Brain microvascular endothelial cell (primary cell): ENCODE measurements at places on chromosomes 5 and 9.

- peak; percentile 42 for DNase-seq
Measured at GRCh38 chr5:173868096-173868880, 19.9 kb upstream of the CPEB4 start.

- DNase-seq = no peak
Measured at GRCh38 chr5:142432961-142433360, 108.1 kb upstream of the SPRY4 start.

DNA sequence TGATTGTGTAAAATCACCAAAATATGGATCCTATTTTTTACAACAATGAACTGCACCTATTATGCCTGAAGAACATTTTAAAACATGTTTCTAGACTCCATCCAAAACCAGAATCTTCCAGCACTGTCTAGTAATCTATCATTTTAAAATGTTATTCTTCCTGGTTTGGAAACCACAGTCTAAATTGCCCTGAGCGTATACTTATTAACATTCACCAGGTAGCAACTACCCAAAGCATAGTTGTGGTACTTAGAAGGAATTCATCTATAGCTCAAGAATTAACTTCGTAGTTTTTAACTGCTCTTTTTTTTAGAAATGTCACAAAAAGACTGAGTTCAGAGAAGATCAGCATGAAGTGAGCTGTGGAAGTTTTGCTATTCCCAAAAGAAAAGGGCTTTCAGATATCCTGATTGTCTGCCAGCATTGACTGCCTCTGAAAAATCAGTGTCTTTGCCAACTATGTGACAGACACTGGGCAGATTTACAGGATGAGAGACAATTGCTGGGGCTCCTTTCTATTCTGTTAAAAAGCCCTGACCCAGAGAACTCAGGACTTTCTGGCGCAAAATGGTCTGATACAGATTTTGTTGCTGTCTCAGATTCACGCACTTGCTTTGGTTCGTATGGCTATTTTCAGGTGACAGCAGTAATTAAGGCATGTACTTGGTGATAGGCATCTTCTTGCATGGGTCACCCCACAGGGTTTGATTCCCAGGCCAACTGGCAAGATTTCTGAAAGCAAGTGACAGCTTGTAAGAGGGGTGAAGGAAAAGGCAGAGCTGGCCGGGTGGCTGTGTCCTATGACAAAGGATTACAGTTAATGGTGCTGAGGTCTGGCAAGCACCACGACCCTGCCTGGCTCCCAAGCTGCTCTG is 152.5 kb upstream of the RAI14 start:
- DNase-seq = no peak

DNA sequence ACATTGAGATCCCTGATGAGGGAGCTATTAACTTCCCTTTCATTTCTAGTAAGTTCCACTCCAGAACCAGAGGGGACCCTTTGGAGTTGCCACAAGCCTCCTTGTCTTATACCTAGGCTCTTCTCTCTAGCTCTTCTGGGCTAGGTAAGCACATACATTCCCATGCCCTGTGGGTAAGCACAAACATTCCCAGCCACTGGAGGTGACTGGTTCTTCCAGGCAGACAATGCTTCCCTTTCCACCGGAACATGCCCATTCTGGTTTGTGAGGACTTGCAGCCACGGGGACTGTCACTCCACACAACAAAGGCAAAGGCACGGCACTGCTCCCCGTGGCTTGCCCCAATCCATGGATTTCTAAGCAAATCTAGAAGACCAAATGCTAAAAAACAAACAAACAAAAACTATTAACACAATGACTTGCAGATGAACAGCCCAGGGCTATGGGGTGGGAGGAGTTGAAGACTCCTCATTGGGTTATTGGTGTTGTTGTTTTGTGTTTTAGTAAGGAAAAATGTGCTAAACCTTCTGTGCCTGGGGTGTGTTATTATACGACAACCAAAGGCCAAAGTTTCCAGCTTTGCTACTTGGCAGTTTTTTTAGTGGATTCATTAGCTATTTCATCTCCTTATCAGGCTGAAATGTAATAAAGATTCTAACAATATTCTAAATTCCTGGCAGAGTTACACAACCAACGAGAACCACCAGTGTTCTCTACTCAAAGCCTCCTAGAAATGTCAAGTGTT is 276.2 kb downstream of the SYK start:
- no peak for DNase-seq

DNA sequence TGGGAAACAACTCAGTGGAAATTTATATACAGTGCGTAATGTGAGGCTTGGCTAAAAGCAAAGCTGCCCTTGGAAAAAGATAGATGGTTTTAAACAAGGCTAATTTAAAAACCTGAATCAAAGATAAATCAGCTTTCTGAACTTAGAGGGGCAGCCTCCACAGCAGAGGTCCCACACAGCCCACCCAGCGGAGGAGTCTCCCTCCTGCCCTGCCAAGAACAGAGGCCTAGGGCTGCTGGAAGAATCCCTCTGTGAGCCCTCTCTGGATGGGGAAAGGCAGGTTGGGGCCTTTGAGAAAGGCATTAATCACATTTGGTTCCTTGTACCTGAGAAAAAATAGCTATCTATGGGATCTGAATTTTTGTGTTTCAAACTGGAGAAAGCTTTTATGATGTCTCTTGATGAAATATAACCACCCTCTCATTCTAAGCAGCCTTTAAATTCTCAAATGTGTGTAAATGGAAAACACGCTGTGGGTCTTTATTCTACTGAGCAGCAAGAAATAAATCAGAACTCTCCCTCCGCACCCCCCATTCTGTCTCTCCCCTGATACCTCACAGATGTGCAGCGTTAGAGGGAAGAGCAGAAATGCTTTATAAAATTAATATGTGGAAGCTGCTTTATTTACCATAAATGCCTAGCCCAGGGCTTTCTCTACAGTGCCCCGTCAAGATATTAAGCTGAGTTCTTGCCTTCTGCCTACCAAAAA is 329.2 kb downstream of the EFNA5 start:
- no peak for DNase-seq

DNA sequence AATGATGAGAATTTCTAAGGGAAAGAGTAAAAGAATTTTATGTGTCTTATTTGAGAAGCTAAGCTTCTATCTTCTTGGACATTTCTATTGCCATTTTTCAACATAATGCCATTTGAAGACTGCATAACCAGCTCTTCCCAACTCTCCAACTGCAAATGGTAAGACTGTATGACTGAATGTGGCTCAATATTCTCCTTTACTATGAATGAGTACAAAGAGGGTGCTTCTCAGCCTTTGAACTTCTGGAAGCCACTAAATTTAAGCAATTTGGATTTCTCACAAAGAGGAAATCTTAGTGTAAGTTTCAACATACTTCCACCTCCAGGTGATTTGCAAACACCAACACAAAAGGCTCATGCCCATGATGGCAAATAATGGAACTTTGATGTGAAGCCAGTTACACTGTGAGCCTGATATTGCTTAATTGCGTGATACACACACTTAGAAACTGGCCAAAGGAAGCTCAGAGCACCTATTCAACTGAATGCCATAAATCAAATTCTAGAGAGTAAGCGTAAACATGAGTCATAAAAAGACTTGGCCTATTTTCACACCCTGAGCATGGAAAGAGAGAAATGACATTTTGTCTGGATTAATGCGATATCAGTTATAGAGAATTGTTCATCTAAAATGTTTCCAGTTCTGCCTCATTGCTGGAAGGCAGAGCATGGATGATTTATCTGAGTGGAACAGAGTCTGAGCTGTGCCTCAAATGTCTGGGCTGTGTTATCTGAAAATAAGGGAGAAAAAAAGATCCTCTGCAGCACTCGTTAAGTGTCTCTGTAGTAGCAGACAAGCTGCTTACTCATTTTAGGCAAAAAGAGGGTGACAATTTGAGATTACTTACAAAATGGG is 145.3 kb downstream of the PLK2 start:
- no peak for DNase-seq

- peak; percentile 58 for DNase-seq
Measured at GRCh38 chr9:32968101-32969011, 33.1 kb downstream of the APTX start.

- no peak for DNase-seq
Measured at GRCh38 chr5:147445090-147445489, 64.8 kb downstream of the DPYSL3 start.

DNA sequence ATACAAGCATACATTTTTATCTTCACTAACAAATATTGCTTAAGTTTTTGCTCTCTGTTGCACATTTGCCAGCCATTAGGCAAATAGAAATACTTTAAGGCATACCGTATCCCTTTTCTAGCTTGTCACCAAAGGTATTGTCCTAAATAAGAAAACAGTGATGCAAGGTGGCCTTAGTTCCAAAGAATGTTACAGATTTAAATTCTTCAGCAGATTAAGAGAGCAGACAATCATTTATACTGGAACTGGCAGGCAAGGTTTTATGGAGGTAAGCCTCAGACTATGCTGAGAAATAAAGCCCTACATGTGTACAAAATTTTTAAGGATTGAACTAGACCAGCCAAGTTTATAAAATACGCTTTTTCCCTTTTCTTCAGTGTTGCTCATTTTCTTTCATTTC is 247.8 kb downstream of the IZUMO3 start:
- DNase-seq = no peak

DNA sequence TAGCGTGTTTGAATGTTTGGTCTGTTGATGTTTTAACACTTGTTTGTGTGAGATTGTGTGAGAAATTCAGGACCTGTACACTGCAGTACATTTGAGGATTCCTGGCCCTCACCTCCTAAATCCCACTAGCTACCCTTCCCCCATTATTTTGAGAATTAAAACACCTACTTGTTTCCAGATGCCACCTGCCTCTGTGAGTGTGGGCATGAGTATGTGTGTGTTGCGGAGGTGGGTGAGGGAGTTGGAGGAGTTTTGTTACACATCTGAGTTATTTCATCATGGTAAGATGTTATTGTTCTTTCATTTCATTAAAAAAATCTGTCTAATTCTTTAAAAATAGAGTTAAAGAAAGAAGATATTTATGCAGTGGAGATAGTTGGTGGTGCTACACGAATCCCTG is 36.3 kb downstream of the HSPA4 start:
- DNase-seq = no peak

DNA sequence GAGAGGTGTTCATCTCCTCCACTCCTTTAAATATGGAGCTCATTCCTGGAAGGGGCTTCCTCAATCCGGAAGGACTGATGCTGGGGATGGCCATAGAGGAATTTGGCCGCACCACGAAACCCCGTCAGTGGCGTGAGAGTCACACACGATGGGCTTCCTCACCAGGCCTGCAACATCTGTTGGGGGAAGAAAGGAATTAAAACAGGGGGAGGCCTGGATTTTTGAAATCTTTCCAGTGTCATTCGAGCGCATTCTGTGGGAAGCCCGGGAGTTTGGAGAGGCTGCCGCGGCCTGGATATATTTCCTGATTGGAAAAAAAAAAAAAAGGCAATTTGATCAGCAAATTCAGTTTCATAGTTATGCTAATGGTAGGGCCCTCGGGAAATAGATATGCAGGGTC is 76.3 kb upstream of the ORM1 start:
- no peak for DNase-seq

GRCh38 chr9:1222511-1222910 is 172.4 kb downstream of the DMRT2 start:
- DNase-seq = peak; percentile 20

DNA sequence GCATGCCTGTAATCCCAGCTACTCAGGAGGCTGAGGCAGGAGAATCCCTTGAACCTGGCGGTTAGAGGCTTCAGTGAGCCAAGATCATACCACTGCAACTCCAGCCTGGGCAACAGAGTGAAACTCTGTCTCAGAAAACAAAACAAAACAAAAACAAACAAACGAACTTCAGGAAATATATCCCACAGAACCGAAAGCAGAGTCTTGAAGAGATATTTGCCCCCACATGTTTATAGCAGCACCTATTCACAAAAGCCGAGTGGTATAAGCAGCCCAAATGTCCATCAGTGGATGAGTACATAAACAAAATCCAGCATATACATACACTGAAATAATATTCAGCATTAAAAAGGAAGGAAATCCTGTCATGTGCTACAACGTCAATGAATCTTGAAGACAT is 57.6 kb upstream of the GRIN3A start:
- DNase-seq = no peak

GRCh38 chr9:138066049-138066448 is 188.5 kb downstream of the CACNA1B start:
- no peak for DNase-seq

- DNase-seq = peak; percentile 44
Measured at GRCh38 chr9:90915693-90916092, 114.1 kb downstream of the SYK start.

GRCh38 chr5:61329550-61330128 is 2.4 kb upstream of the ZSWIM6 start:
- no peak for DNase-seq

- DNase-seq = no peak
Measured at GRCh38 chr5:60417500-60418181, 282.3 kb downstream of the DEPDC1B start.

GRCh38 chr5:40386289-40386688 is 293.4 kb upstream of the PTGER4 start:
- peak; percentile 36 for DNase-seq

GRCh38 chr9:35616681-35617459 is 1.3 kb downstream of the CD72 start:
- DNase-seq = peak; percentile 43

GRCh38 chr9:38068701-38069628 is at the start of gene SHB:
Gene SHB (minus strand): TSS chr9:38069227. CDS start chr9:38068645, 582 bp downstream.
- peak; percentile 43 for DNase-seq

GRCh38 chr9:133759146-133759900 is 21.2 kb upstream of the SARDH start:
- DNase-seq = no peak

DNA sequence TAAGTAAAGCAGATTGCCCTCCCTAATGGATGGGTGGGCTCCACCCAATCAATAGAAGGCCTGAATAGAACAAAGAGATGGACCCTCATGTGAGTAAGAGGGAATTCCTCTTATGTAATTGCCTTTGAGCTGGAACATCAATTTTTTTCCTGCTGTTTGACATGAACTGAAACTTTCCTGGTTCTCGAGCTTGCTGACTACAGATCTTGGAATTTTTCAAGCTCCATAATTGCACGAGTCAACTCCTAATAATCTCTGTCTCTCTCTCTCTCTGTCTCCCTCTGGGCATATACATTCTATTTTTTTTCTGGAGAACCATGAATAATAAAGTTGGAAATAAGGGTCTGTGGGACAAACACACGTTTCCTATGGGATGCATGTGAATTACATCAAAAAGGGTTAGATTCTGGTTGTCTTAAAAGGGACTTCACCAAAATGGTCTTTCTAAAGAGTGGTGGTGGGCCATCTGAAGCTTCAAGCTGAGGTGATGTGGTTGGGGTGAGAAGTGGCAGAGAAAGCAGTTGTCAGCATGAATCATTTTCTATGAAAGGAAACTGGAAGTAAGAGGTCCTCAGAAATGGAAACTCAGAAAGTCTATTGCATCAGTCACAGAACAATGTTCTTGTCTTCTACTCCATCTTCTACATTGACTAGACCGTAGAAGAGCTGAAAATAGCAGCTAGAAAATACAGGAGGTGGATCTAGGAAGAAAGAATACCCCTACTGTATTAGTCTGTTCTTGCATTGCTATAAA is 47.0 kb upstream of the HOMER1 start:
- DNase-seq = no peak

DNA sequence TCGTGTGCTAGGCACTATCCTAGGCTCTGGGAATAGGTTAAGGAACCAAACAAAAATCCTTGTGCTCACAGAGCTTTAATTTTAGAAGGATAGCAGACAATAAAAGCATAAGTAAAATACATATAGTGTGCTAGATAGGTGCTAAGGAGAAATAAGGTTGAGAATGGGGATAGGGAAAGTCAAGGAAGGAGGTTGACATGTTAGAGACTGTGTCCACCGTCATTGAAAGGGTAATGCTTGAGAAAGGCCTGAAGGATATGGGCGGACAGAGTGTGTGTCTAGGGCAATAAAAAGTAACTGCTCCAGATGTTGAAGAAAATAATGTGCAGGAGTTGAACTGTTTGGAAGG is 482 bp upstream of the TDRD7 start:
- no peak for DNase-seq
